ENCODE measurements at places on chromosomes 1 and 21.

GRCh38 chr21:39451332-39452206 is at the start of gene SH3BGR:
SH3BGR (plus strand) TSS chr21:39451970; CDS start chr21:39452097, 127 bp downstream.
- DNase-seq: no peak

DNA sequence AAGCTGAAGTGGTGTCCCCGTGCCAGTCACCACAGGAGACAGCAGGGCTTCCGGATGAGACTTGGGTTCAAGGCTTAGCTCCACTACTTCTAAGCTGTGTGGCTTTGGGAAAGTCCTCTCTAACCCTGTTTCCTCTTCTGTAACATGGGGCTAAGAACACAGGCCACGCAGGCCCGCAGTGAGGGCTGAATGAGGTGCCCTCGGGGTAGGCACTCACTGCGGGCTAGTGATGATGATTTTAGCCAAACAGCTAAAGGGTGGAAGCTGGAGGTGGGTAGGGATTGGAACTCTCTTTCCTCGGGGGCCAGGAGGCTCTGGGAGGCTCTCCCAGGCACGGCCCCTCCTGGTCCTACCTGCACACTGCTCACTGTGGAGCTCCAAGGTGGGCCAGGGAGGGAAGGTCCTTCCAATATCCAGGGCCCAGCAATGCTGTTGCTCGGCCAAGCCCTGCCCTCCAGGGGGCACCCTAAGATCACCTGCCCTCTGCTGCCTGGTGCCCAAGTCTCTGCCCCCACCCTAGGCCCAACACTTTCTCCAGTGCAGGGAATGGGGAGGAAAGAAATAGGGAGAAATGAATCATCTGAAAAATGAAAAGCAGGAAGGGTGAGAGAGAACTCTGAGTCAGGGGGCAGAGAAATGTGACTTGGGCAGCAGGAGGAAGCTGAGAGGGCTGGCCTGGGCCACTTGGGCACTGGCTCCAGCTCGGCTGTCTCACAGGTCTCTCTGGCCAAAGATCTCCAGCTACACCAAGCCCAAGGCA is 19.2 kb upstream of the EVA1B start:
- no peak for DNase-seq

GRCh38 chr1:82837766-82838465 is 1037.2 kb downstream of the ADGRL2 start:
- DNase-seq: peak; percentile 30

GRCh38 chr21:25506261-25506660 is 101.0 kb downstream of the MRPL39 start:
- DNase-seq: no peak

- DNase-seq: no peak
Measured at GRCh38 chr1:115656461-115657077, 14.8 kb downstream of the VANGL1 start.

GRCh38 chr1:236090741-236091147 is 25.9 kb upstream of the NID1 start:
- no peak for DNase-seq

DNA sequence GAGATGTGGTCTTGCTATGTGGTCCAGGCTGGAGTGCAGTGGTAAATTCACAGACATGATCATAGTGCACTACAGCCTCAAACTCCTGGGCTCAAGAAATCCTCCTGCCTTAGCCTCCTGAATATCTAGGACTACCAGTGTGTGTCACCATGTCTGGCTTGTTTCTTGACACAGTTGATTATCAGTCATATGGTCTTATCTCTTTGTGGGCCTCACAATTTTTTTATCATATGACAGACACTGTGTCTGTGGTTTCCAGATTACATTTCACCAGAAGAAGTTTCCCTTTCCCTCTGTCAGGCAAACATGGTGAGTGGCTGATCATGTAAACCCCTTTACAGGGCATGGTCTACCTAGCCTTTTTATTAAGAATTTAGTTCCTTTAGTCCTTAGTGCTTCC is 96.1 kb downstream of the HFM1 start:
- DNase-seq: no peak

DNA sequence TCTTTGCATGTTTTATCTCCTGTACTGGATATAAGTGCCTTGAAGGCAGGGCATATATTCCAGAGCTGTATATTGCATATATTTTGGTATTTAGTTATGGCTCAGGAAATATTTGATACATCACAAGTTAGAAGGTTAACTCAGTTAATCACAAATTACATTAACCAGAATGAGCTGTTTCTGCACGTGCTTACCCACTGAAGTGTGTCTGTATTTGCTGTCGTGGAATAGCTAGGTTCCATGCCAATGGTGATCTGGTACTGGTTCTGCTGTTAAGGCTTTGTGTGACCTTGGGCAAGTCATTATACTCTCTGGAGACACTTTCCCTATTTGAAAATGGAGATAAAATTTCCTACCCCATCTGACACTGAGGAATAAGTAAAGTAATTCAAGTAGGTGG is 50.7 kb downstream of the OSBPL9 start:
- DNase-seq: no peak

GRCh38 chr1:1629430-1630190 is 2.4 kb upstream of the MMP23B start:
- DNase-seq: no peak

DNA sequence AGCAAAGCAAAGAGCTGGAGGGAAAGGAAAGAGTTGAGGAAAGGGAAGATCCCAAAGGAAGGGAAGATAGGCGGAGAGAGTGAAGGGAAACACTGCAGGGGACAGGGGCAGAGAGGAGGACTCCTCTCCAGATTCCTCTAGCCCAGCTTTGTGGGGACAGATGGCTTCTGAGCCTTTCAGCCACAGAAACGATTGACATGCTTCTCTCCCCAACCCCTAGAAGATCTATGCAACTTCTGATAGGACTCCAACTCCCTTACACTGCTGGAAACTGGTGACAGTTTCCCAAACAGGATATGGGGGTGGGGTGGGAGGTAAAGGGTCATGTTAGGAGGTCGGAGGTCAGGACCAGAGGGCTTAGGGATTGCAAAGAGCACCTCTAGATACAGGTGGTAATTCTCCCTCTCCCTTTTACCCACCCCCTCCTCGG is 6.5 kb downstream of the MEX3A start:
- DNase-seq: no peak

DNA sequence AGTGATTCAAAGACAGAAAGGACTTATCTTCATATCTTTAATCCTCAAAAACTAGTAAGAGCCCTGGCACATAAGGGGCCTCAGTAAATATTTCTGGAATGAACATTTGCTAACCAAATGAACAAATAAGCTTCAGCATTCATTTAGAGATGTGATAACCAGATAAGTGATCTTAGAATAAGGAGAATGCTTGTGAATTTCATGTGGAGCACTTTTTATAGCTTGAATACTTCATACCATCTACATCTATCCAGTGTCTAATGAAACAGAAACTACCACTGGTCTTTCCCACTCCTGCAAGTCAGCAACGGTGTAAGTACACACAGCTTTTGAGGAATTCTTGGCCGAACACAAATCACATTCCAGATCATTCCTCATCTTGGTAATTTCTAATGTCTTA is 38.5 kb downstream of the EDEM3 start:
- DNase-seq: no peak

DNA sequence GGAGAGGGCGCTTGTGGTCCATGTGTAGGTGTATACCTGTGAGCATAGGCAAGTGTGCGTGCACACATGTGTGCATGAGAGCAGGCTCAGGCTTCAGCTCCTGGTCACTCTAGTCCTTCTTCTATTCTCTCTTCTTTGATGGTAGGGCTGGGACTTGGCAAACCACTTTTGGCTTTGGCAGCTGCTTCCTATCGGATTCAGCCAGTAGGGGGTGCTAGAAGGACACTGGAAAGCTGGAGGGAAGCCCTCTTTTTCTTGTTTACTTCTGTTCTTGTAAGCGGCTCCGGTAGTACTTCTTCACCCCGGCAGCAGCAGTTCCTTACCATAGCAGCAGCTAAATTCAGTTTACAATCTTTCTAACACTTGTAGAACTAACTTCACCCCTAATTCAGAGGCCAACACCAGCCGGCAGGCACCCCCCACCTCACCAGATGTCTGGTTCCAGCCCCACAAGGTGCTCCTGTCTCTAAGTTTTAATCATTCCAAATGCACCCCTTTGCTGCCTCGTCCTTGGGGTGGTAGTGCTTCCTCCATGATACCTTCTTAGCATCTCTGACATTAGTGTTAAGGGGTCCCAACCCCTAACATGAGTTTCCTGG is 25.1 kb downstream of the NENF start:
- DNase-seq: peak; percentile 64

GRCh38 chr1:53535846-53536245 is 76.6 kb downstream of the DMRTB1 start:
- DNase-seq: no peak

DNA sequence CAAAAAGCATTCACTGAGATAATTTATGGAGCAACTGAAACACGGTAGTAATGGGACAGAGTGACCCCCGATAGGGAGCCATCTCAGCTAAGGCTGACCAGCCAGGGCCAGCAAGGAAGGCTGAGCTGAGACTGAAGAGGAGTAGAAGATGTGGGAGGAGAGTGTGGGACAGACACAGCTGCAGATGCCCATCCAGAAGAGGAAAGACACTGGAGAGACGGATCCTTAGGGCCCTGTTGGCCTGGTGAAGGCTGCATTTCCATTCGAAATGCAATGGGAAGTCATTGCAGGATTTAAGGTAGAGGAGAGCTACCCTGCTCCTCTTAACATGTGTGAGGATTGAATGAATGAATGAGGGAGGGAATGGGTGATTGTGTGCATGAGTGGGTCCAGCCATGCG is 44.0 kb upstream of the LRP8 start:
- no peak for DNase-seq

- DNase-seq: no peak
Measured at GRCh38 chr1:92410706-92411105, 76.0 kb downstream of the GFI1 start.

- DNase-seq: peak; percentile 72
Measured at GRCh38 chr1:185733818-185734735, at the start of gene HMCN1. HMCN1 (plus strand) TSS chr1:185734391; CDS start chr1:185734780, 389 bp downstream.

GRCh38 chr1:151574575-151575529 is 34.7 kb downstream of the TUFT1 start:
- no peak for DNase-seq

GRCh38 chr1:208741296-208741695 is 497.1 kb upstream of the PLXNA2 start:
- DNase-seq: no peak

- DNase-seq: no peak
Measured at GRCh38 chr1:200133123-200133522, 105.6 kb downstream of the NR5A2 start.

- DNase-seq: no peak
Measured at GRCh38 chr21:37607081-37607480, 240.5 kb downstream of the DYRK1A start.

DNA sequence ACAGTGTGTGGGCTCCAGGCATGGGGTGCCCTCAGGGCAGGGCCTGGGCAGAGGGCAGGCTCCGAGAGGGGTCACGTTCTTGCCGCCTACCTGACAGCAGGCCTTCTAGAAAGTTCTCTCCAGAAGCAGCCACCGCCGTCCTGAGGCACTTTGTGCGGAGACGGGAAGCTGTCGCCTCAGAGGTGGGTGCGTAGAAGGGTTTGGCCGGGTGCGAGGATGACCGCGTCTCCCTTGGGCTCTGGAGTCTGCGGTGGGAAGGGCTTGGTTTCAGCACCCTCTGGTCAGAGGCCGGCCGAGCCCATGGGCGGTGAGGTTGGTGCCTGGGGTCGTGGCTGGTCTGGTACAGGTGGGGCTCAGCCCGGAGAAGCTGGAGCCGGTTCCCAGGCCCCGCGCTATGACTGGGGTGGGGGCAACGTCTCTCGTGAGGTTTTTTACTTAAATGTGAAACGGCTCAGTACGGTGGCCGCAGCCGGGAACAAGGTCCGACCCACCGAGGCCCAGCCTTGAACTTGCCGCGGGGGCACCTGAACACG is 10.1 kb upstream of the TTLL10 start:
- no peak for DNase-seq

GRCh38 chr1:223847781-223848345 is 2.1 kb upstream of the TP53BP2 start:
- DNase-seq: no peak

DNA sequence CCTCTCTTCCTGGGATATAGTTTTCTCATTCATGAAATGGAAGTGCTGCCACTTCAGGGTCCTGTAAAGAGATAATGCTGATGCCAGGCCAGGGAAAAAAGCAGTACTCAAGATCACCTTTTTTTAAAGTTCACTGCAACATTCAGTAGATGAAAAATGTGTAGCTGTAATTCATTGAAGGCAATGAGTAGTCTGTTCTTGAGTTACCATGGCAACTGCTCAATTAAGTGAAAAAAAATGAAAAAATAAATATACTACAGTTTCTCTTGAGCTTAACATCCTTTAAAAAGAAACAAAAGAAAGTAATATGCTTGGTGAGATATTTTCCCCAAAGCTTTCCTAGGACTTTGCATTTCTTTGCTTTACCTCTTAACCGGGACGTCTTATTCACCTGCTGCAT is 183.3 kb downstream of the AK5 start:
- DNase-seq: no peak

DNA sequence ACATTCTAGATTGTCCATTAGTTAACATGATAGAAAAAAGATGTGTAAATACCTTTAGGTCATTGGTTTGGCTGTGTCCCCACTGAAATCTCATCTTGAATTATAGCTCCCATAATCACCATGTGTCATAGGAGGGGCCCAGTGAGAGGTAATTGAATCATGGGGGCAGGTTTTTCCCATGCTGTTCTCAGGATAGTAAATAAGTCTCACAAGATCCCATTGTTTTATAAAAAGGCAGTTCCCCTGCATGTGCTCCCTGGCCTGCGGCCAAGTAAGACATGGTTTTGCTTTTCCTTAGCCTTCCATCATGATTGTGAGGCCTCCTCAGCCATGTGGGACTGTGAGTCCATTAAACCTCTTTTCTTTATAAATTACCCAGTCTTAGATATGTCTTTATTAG is 32.5 kb upstream of the SLC44A5 start:
- DNase-seq: no peak

DNA sequence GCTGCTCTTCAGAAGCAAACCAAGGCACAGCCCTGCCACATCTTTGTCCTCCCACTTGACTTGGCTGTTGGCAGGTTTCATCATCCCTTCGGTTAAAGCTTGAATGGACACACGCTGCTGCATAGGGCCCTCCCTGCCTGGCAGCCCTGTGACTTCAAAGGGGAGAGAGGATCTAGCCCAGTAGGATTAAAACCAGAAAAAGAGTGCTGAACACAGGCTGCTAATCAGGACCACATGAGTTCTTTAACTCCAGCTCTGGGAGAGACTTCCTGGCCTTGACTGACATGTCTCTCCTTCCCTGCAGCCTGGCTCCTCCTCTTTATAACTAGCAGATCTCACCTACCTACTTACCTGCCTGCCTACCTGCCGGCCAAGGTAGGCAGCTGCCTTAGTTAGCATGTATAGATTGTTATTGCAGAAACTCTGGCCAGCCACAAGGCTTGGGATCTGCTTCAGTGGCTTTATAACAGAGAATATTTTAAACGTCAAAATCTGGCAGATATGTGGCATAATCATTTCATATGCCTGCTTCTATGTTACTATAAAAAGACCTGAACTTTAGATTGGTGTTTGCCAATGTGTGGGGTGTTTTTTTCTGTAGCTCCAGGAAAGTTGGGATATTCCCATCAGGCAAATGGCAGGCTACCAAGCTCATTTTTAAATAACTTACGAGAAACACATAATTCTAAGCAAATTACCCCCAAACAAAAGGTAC is 49.4 kb downstream of the ERG start:
- peak; percentile 40 for DNase-seq

DNA sequence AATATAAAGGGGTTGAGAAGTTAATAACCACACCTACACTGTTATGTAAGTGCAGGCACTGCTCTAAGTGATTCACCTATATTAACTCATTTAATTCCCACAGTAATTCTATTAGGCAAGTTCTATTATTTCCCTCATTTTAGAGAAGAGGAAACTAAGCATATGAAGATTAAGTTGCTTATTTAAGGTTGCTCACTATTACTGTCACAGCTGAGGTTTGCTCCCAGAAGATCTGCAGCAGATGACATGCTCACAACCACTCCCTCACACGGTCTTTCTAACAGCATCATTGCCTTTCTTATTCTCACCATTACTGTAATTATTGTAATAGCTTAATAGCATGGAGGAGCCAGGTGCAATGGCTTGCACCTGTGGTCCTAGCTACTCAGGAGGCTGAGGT is 196.4 kb upstream of the GREM2 start:
- no peak for DNase-seq
